CD4-positive, alpha-beta T cell treated with Interleukin-1 beta for 1 hour (primary cell): ENCODE measurements at places on chromosomes 7 and 10.

- no peak for DNase-seq
Measured at GRCh38 chr7:145718129-145718528, 398.5 kb upstream of the CNTNAP2 start.

- peak; percentile 52 for DNase-seq
Measured at GRCh38 chr10:6347391-6347951, 144.7 kb downstream of the PFKFB3 start.

- DNase-seq, result no peak
Measured at GRCh38 chr7:112199035-112199655, 7.1 kb downstream of the DOCK4 start.

GRCh38 chr7:123929107-123929506 is 4.1 kb downstream of the SPAM1 start:
- no peak for DNase-seq

- peak; percentile 72 for DNase-seq
Measured at GRCh38 chr10:11625019-11625735, 13.7 kb upstream of the USP6NL start.

DNA sequence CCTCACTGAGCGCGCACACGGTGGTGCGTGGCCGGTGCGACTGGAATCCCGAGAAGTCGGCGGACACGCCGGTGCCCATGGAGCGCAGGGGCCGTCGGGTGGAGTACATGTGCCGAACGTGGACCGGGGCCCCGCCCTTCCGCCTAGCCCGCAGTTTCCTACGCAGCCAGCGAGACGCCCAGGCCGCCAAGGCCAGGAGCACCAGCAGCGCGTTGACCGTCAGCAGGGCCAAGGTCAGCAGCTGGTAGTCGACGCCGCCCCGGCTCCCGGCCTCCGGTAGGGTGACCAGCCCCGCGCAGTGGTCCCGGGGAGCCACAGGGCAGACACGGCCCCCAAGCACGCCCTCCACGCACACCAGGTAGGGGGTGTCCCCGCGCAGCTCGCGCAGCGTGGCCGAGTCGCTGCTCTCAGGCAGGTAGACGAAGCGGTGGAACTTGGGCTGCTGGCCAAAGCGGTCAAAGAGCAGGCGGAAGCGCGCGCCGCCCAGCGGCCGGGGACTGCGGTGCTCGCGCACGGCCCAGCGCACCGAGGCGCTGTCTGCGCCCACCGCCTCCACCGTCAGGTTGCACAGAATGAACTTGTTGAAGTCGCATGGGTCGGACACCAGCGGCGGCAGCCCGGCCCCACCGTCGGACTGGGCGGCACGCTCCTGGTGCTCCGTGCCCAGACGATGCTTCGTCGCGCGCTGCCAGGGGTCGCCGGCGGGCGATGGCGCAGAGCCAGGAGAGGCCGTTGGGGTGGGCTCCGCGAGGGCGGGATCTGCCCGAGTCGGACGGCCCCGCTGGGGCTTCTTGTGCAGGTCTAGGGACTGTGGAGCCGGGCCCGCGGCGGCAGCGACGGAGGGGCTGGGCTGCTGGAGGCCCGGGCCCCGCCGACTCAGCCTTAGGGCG is 2.2 kb downstream of the TRIL start:
- peak; percentile 17 for DNase-seq

- no peak for DNase-seq
Measured at GRCh38 chr10:30357075-30357801, 8.2 kb upstream of the MTPAP start.

DNA sequence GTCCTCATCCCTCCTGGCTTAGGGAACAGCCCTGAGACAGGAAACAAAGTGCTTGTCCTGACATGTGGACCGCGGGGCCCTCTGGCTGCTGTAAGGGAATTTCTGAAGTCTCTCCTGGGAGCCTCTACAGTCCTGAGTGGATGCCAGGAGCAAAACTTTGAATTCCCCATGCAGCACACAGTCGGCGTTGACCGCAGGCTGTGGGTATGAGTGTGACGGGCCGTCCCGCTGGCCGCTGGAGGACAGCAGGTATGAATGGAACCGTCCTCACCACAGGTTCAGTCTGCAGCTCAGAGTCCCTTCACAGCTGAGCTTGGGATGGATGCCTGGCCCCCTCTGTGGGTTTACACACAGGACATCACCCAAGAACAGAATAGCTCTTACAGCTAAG is 94.9 kb downstream of the GPR26 start:
- no peak for DNase-seq

GRCh38 chr10:4622384-4622783 is 203.6 kb upstream of the AKR1E2 start:
- no peak for DNase-seq

DNA sequence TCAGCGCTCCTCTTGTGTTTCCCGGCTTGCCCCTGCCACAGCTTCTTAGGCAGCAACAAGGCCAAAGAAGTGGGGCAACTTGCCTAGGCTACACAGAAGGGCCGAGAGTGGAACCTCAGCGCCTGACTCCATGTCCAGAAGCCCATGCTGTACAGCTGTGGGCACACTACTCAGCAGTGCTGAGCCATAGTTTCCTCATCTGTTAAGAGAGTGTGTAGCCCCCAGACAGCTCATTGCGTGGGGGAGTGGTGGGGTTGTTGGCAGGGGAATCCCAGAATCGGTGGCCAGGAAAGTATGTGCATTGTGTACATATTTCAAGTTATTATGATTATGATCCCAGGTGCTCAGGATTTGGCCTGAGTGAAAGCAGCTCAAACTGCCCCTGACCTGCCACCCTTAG is 96.2 kb downstream of the CDH23 start:
- DNase-seq, result no peak

DNA sequence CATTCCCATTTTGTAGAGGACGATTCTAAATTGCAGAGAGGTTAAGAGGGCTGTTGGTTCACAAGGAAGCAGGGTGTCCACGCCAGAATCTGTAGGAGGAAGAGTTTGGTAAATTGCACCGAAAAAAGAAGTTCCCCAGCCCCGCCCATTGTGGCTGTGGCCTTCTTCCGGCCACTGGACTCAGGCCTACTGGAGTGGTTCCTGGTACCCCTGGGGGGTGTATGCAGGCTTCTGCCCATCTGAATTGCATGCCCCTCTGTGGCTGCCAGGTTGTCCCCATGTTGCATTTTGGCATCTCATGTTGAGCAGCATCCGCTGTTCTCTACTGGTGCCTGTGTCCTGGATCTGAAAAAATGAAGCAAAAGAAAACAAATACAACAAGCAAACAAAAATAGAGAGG is 234.2 kb downstream of the WDR11 start:
- no peak for DNase-seq

- no peak for DNase-seq
Measured at GRCh38 chr10:120480848-120481247, 23.8 kb downstream of the PLPP4 start.

GRCh38 chr7:117111535-117111934 is 158.2 kb downstream of the ST7 start:
- DNase-seq, result no peak

DNA sequence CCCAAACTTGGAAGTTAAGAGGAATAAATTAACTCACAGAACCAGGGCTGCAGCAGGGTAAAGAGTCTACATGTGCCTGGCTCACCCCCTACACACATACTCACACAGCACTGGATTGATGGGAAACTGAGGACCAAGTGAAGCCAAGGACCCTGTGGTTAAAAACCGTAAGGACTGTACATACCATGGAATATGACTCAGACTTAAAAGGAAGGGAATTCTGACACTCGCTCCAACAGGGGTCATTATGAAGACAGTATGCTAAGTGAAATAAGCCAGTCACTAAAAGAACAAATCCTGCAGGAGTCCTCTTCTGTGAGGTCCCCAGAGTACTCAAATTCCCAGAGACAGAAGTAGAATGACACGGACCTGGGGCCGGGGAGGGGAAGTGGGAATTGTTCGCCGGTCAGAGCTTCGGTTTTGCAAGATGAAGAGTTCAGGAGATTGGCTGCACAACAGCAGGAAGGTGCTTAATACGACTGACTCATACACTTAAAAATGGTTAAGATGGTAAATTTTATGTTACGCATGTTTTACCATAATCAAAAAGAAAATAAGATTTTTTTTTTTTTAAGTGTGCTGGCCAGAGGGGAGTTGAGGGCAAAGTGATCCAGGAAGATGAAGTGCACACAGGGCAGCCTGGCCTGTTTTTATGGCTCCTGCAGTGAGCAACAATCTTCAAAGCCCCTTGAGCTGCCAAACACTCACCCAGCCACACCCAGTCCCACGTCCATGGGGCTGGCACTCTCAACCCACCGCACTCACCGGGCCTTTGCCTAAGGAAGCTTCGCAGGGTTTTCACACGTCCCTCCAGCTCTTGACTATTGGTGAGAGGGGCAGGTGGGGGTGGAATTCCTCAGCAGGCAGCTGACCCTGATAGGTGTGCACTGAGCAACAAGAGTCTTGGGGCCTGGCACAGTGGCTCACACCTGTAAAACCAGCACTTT is 26.4 kb downstream of the DRGX start:
- DNase-seq, result no peak

- no peak for DNase-seq
Measured at GRCh38 chr10:101780187-101780817, 2.9 kb downstream of the NPM3 start.

DNA sequence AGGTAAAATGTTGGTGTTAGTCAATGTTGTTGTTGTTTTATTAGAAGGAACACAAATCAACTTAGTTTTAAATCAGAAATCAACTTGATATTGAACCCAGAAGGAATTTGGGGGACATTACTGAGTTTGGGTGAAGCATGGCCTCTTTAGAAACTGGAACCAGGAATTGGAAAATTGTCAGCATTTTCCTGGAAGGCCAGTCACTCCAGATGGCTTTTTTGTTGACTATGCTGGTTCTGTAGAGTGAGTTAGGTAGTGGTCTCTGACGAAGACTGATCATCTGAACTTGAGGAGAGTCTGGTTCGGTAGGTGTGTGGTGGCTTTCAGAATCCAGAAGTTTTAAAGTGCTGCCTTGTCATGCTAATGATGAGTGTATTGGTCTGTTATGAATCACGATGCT is 111.5 kb downstream of the BMPER start:
- DNase-seq, result no peak

- no peak for DNase-seq
Measured at GRCh38 chr10:102379383-102379782, 16.1 kb upstream of the NFKB2 start.

DNA sequence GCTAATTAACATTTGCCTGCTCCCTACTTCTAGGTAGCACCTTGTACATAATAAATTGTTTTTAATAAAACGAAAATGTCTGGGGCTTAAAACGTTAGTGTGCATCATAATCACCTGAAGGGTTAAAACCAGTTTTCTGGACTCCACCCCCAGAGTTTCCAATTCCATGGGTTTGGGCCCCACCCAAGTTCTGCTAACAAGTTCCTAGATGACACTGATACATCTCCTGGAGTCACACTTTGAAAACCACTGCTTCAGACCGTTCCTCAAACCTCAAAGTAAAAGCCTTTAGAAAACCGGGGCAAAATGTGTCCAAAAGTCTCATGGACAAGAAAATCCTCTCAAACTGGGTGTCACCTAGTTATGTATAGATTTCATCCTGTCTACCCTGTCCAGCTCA is 9.3 kb downstream of the OSBPL3 start:
- DNase-seq, result no peak

- no peak for DNase-seq
Measured at GRCh38 chr7:98329791-98330373, 48.4 kb downstream of the BRI3 start.

GRCh38 chr7:130884437-130885417 is 150.7 kb upstream of the KLF14 start:
- DNase-seq, result no peak

DNA sequence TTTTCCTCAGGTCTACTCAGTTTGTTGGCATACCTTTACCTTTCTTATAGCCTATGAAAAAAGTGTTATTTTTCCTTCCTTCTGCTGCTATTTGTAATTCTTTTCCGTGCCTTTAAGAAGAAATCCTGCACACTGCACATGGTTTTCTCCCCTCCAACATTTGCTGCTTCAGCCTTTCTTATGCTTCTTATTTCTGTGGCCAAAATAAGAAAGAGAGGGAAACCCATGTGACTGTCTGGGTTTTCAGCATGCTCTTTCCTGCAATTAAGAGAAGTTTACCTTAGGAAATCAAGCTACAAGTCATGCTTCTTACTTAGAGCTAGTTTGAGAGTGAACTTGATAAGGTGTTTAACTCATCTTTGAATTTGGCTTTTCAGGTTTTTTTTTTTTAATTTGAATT is 11.0 kb downstream of the TBC1D12 start:
- no peak for DNase-seq

- DNase-seq, result no peak
Measured at GRCh38 chr10:104666106-104666505, 25.0 kb downstream of the SORCS3 start.

GRCh38 chr7:68143345-68143744 is 1146.7 kb downstream of the TYW1 start:
- no peak for DNase-seq

- DNase-seq, result no peak
Measured at GRCh38 chr7:20417675-20418382, 87.1 kb downstream of the ITGB8 start.

GRCh38 chr10:62048919-62049623 is 147.6 kb downstream of the ARID5B start:
- peak; percentile 60 for DNase-seq

DNA sequence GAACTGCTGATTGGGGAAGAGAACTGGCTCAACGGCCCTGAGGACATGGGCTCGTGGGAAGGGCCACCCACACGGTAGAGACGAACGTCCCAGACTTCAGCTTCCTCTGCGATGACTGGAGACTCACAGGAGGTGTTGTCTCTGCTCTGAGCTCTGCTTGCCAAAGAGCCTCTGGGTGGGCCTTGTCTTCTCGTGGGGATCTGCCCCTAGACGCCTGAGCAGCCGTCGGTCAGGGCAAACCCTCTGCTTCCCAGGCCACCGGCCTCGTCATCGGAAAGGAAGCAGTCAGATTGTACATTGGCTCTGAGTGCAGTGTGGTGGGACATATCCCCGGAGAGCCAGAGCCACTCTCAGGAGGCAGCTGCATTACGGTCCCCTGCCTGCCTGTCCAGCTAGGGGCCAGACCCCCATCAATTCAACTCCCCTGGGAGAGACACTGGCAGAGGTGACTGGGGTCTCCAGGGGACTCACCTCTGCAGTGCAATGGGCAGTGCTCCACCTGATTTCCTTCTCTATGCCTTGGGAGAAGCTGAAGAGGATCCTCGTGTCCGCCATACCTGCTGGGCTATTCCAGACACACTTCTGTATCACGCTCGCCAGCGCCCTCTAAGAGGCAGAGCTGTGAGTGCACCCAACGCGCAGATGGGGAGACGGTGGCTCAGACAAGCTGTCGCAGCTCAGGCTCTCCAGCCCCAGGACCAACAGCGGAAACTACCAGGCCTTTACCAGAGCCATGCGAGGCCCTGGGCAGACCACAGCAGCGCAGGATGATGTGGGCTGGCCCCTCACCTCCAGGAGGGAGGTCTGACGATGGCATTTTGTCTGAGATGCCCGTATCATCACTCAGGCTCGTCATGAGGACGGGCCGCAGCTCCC is 227.4 kb downstream of the TCERG1L start:
- no peak for DNase-seq

GRCh38 chr7:43113622-43114457 is 1.4 kb downstream of the HECW1 start:
- DNase-seq, result no peak

GRCh38 chr7:149468208-149468607 is 7.3 kb upstream of the ZNF777 start:
- no peak for DNase-seq

- DNase-seq, result no peak
Measured at GRCh38 chr7:47007471-47007870, 574.4 kb downstream of the TNS3 start.
